ENCODE measurements at places on chromosomes 1 and 21.

DNA sequence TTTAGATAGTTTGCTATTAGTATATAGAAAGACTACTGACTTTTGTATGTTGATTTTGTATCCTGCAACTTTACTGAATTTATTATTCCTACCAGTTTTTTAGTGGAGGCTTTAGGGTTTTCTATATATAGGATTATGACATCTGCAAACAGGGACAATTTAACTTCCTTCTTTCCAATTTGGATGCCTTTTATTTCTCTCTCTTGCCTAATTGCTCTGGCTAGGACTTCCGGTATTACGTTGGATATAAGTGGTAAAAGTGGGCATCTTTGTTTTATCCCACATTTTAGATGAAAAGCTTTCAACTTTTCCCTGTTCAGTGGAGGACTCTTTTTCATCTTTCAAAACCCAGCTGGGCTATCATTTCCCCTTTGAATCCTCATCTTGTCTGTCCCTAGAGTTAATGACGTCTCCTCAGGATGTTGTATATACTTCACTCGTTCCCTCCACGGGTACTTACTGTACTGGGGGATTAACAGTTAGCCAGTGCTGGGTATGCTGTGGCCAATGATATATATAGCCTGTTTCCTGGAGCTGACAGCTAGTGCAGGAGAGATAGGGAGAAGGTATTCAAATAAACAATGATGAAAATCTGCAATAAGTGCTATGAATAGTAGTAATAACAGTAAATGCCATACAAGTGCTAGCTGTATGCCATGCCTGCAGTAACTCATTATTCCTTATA, 9.8 kb downstream of the ACOT11 start:
- DNase-seq = no peak

GRCh38 chr1:80799457-80799856, 1001.3 kb upstream of the ADGRL2 start:
- DNase-seq = no peak

- DNase-seq = no peak
Observed at GRCh38 chr1:41673378-41673777, 188.9 kb upstream of the EDN2 start.

GRCh38 chr1:235625340-235625739, 24.2 kb downstream of the GNG4 start:
- no peak for DNase-seq

DNA sequence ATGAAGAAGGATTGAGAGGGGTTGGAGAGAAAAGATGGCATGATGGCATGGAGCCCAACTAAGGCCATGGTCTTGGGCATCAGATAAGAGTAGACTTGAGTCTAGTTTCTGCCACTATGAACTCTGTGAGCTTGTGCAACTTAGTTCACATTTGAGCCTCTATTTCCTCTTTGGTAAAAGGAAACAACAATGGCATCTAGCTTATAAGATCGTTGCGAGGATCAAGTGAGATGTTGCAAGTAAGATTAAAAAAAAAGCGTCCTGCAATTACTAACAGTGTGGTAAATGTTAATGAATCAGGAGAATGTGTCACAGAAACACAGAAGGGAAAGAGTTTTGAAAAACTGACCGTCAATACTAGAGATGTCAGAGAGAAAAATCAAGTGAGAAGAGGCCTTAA, 202.9 kb upstream of the FGGY start:
- DNase-seq = no peak

DNA sequence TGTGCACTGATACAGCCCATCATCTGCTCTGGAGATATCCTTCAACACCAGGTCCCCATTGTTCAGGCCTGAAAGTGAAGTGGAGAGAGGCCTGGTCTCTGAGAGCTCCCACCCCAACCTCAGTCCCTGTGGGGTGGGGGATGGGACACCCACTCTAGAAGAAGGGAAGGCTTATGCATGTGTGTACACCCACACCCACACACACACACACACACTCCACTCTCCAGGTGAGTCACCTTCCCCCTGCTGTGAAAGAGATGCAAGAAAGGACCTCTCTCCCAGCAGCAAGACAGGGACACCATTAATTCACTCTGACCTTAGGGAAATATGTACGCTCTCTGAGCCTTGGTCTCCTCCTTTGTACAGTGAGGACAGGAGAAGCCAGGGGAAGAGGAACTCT, 5.9 kb downstream of the VSIG8 start:
- peak; percentile 14 for DNase-seq

DNA sequence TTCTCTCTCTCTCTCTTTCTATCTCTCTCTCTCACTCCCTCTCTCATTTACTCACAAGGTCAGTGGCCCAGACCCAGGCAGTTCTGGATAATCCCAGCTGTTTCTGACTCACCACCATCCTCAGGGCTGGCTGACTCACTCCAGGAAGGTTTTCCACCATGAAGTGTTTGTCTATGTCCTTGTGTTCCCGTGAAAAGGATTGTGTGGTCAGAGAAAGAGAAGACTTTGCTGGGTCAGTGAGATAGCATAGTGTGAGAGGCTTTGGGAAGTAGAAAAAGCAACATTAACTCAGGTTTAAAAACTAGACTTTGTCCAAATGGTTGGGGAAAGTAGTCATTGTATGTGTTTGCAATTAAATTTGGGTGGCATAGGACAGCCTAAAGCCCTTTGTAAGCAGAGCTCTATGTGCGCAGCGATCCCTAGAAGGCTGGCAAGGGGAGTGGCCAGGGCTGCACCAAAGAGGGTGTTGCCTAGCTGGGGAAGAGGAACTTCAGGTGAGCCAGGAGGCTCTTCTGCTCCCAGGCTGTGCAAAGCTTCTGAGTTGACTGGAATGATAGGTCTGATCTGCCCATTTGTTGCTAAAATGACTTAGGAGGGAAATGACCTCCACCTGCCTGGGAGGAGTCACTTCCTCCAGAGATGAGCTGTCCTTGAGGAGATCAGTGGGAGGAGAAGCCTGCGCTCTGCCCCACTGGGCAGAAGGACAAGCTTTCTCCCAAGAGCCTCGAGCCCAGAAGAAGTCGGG, 4.9 kb upstream of the CAPN2 start:
- peak; percentile 99 for DNase-seq

- no peak for DNase-seq
Observed at GRCh38 chr1:214583824-214584554, 19.0 kb upstream of the CENPF start.

GRCh38 chr1:78142736-78143135, 97.0 kb downstream of the GIPC2 start:
- no peak for DNase-seq
